ENCODE measurements at places on chromosomes 6 and 20.

DNA sequence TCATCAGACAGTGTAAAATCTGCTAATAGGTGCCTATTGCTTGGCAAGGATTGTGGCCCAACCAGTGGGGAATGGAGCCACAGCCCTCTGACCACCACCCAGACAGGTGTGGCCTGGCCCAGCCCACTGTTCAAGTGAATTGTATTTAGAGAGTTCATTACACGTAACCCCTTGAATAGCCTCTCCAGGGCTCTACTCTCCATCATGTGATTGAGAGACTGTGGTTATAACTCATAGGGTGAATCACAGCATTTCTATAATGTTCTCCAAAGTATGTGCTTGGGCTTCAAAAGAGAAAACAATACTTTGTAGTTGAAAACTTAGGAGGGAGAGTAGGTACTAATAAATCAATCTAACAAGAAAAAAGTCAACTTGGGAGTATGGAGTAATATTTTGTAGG lies 38.4 kb downstream of the ALDH8A1 start:
- DNase-seq = no peak

- peak; percentile 84 for DNase-seq
These were observed 931 bp upstream of the UCKL1 start for GRCh38 chr20:63957004-63957689.

- no peak for DNase-seq
These were observed 97.3 kb upstream of the CARMIL1 start for GRCh38 chr6:25181923-25182322.

GRCh38 chr20:17859616-17860232 lies 108.9 kb downstream of the SNX5 start:
- no peak for DNase-seq

DNA sequence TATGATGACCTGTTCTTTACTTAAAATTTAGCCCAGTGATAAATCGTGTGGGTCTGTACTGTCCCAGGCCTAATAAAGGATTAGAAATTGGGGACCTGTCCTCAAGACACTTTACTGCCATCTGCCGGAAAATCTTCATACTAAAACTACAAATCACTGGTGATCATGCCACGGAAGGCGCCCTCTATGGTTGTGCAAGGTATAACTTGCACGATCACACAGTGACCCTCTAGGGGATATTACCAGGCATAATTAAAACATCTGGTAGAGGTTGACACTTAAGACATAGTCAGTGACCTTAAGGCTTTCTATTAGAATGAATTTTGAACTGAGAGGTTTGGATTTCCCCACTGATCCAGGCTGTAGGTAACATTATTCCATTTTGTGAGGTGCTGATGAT lies 172.6 kb downstream of the BMP2 start:
- peak; percentile 27 for DNase-seq

DNA sequence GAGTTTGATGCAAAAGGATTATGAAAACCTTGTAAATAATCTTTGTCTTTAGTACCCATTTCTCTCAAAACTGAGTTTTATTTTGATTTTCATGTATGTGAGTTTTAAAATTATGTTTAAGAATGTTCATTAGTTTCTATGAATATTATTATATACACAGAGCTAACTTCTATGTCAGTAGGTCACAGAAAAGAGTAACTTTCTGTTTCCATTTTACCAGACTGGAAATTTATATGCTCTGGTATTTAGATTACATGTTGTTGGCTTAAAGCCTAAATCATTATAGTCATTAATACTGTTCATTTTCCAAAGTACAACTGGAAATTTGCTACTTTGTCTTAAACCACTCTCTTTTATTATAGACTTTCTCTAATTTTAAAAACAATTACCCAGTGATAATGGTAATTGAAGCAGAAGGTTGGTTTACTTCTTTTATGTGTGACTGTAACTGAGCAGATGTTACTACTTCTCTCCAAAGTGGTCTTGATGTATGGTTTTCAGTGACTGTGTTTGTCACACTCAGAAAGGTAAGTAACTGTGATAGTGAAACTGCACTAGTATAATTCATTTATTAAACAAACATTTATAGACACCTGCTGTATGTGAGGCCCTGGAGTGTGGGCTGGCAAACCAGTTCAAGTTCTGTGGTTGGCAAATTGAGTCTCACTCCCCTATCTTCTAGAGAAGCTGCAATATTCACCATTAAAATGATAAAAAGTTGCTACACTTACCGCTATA lies 13.2 kb downstream of the CRYBG1 start:
- no peak for DNase-seq
